ENCODE measurements at places on chromosomes 7 and 10.

DNA sequence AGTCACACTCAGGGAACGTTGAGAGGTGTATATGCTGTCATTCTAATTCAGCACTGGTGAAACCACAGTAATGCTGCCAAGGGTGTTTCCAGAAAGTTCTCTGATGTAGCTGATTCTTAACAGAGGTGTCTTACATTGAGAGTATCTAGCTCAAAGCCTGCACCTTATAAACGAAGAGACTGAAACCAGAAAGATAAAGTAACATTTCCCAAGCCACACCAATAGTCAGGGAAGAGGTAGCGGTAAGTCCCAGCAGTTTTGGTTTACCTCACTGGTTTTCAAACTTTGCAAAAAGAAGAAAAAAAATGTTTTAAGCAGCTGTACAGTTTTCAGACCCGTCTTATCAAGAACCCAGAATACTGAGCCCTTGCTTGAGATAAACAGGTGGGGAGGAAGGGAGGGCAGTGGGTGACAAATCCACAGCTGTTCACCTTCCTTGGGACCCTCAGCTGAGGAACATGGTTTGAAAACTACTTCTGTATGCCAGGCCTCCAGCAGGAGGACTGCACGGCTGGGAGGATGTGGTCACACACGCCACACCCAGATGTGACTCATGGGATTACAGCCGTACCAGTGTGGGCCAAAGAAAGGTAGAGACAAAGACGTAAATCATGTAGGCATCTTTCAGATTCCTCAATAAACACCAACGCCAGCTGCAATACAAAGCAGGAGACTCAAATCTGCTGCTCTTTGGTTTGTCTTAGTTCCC is 63.9 kb upstream of the GSDME start:
- DNase-seq, result no peak

- no peak for DNase-seq
Measured at GRCh38 chr10:31599626-31600504, 280.8 kb downstream of the ZEB1 start.

DNA sequence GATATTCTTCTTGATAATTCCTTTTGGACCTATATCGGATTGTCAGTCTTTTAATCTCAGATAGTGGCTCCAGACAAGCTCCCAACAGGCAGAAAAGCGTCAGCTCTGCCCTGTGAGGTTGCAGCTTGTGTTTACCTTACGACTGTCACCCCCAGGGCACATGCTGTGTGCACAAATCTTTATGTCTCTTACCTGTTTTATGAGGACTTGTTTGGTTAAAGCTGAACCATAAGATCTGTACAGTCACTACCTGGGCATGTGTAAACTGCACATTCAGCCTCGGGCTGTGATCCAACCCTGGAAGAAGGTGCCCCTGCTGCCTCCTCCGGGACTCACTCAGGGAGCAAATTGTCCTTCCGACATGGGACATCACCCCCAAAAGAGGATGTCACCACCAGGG is 119.8 kb downstream of the GALNT17 start:
- no peak for DNase-seq

GRCh38 chr10:15293862-15294842 is 76.9 kb downstream of the FAM171A1 start:
- DNase-seq, result no peak

DNA sequence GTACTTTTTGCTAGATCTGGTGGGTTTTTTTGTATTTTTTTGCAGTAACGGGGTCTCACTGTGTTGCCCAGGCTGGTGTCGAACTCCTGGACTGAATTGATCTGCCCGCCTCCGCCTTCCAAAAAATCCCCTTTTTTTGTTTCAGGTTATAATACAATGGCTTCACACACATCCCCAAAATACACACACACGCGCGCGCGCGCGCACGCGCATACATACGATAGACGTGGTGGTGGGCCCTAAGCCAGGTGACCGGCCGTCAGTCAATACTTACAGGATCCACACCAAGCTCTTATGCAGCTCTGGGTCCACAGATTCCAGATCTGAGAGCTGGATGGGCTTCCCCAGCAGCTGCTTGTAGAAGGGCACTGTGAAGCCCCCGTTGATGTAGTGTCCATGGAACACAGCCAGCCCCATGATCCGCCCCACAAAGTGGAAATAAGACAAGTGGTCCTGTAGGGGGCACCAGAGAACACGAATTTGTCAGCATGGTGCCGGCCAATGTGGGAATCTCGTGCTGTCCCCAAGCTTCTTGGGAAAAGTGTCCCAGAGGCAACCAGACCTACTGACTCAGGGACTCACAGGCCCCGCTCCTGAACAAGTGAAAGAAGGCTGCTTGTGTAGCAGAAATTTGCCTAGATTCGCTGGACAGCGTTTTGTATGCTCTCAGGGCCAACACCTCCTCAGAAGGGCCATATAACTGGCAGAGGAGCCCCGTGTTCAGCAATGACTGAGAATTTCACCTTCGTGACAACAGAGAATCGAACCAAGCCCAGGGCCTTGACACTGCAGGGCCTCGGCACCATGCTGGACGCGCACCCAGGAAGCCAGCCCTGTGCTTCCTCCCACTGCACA is 103.6 kb downstream of the SMURF1 start:
- DNase-seq, result no peak

DNA sequence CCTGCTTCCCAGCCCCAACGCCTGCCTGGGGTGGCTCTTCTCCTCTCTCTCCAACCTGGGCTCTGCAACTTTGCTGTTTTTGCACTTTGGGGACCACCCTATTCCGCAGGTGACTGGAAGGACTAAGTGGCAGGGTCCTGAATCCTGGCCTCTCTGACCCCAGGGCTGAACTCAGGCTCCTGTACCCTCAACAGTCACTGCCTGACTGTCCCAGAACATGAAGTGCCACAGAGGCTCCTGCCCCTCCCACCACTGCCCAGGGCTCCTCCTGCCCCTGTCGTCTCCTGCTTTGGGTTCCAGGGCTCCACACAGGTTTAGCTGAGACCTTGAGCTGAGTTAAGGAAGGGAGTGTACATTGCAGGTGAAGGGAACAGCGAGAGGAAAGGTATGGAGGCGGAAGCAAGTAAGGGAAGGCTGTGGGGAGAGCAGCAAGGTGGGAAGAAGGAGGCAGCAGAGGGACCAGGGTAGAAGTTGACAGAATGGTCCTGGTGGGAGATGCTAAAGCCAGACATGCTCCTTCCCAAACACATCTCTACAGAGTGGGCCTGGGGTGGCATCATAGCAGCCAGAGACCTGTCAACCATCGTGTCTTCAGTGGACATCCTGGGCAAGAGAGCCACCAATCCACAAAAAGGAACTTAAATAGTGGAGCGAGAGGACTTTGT is 5.7 kb upstream of the GRID1 start:
- DNase-seq, result no peak

DNA sequence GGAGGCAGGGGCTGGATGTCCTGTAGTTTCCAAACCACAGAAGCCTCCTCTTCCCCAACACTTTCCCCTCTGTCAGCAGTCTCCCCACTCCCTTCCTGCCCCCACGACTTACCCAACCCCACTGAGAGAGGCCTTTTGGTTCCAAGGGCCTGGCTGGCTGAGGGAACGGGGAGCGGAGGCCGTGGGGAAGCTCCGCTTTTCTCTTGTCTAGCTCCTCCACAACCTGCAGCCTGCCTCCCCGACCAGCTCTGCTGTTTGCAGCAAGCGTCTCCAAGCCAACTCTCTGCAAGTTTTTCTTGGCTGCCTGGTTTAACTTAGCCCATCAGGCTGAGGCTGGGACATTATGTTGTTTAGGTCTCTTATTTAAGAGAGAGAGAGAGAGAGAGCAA is 126.8 kb downstream of the NEURL1 start:
- DNase-seq, result no peak

DNA sequence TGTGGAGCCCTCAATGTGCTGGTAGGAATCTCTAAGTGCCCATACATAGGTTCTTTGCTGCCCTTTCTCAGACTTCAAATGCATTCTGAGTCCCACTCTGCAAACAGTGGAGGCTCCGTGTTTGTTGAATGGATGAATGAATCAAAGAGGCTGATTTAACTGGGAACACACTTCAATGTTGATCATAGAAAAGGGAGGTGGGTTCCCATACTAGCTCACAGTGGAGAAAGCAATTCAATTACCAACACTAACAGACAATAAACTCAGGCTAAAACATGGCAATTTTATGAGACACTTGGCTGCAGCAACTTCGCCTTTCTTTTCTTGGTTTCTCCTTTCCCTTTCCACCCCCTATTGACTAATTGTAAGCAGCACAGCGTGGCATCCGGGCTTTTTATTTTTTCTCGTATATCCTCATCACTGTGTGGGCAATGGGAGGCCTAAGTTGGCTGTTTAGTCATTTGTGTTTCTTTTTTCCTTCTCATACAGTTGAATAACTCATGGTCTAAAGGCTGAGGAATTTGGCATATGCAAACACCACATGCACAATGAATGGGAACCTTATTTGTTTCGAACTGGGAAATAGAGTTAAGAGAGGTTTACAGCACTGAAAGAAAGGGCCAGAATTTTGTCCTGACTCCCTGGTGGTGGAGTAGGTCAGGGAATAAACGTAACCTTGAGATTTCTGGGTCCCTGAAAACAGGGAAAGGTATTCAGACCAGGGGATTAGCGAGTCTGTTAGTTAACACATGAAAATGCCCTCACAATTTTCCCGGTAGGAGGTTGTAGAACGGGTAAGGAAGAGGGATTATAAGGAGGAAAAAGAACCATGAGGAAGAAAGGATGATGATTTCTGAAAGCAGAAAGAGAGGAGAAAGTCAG is 858.5 kb downstream of the KCNMA1 start:
- DNase-seq, result no peak

- DNase-seq, result no peak
Measured at GRCh38 chr7:53740971-53741370, 705.5 kb downstream of the POM121L12 start.

DNA sequence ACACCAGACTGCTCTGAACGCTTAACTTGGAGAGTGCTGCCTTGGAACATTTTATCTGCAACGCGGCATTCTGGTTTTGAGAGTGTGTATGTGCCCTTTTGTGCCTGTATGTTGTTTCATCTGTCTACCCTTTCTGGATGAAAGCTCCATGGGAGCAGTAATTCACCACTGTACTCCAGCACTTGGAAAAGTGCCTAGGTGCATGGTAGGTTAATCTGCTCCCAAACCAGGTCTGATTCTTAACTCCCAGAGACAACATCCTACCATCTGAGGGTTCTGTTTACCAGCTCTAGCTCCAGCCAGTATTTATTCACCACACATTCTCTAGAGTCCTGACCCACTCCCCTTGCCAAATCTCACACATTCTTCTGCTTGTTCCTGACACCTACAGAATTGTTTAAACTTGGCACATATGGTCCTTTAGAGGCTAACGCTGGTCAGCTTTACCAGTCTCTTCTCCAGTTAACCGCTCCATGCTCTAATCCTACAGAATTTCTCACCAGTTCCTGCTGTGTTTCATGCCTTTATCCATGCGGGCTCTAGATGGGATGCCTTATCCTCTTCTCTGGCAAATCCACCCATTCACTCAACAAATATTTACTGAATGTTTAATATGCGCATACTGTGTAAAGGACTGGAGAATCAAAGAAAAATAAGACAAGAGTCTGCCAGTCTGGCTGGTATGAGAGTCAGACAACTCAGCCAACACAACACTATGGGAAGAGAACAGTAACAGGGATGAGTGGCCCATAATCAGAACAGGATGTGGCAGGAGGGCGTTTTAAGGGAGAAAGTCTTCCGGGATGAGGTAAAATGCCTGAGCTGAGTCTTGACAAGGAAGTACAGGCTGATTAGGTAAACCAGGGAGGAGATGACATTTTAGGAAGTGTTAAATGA is 46.3 kb downstream of the MTPN start:
- no peak for DNase-seq
